ENCODE measurements at places on chromosomes 12 and 14.

DNA sequence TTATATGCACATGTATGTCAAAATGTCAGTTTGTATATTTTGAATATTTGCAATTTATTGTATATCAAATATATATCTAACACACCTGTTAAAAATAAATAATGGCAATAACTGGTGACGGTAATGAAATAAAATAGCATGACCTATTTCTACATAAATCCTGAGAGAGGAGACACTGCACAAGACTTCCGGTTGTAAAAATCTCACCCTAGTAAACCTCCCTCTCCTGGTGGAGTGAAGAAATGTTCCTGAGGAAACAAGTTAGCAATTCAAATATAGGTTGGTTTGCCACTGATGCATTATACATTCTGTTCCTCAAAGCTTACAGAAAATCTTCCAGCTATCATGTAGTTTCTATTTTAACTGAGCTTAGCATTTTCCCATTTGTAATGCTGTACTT is 166.1 kb upstream of the SYT10 start:
- DNase-seq = no peak

DNA sequence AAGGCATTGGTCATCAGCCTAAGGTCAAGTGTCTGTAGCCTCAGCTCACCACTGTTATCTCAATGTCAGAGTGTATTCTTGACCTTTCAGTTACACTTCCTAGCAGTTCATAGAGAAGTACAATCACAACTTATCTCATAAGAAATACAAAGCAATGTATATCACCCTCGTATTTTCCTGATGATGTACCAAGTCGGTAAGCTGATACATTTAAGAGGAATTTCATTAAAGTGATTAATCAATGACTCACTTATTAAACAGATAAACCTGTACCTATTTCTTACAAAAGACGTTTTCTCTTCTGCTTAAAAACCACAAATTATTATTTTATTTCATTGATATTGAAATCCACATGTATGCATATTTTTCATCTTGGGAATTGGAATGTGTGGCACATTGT is 3.9 kb upstream of the PRB3 start:
- DNase-seq = no peak

DNA sequence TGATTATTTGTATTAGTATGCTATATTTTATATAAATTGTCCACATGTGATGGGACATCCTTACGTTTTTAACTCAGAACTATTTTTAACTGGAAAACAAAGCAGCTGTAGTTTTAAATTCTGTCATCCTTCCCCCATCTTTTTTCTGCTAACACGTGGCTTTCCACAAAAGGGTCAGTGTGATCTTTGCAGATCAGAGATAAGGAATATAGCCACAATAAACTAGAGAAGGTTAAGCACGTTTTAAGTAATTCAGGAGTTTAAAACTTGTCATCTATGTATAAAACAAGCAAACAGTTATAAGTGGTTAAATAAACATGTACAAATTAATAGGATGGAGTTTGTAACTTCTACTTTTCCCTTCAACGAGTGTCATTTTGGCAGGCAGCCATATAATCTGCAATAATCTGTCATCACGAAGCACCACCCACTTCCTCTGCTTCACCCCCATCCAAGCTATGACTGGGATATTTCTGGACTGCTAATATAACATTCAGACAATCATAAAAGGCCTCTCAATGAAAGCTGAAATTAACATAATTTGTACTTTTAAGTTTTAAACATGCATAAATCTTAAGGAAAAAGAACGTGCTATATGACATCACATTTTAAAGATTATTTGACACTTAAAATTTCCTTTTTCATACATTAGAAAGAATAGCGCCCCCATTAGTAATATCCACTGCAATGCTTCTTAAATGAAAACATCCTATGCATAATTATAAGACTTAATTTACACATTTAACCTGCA is 15.3 kb downstream of the TAOK3 start:
- no peak for DNase-seq

GRCh38 chr12:42372154-42372791 is 46.3 kb downstream of the PPHLN1 start:
- DNase-seq = no peak

DNA sequence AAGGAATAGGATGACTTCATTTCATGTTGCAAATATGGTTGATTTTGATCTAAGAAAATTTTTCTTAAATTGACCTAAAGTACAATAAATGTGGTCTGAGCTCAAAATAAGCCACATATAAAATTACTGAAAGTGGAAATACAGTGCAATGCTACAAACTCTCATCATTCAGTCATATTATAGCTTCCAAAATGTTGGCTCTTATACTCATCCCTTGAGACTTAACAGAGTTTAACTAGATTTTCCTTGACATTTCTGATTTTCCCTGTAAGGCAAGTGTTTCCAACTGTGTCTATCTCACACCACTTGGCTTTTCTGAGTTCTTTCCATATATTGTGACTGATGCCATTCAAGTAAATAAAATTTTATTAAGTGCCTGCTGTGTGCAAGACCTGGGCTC is 123.7 kb upstream of the NTF3 start:
- no peak for DNase-seq

GRCh38 chr14:23041729-23042128 is 283 bp upstream of the PSMB11 start:
- DNase-seq = no peak

- no peak for DNase-seq
Measured at GRCh38 chr14:69619012-69619411, 7.6 kb downstream of the SUSD6 start.

DNA sequence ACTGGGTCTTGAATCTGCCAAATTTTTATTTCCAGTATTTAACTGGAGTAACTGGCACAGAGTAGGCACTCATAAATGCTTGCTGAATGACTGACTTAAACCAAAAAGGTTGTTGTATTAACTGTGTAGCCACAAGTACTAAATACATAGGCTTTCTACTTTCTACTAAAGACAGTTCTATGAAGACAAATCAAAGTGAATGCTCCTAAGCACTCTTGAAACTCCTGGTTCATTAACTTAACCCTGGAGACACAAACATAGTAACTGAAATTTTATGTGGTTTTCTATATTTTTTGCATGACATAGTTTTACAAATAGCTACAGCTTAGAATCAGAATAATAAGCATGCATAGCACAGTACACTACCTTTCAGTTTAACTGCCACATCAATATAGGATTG is 70.4 kb downstream of the TXNDC16 start:
- DNase-seq = no peak

GRCh38 chr14:92217936-92218335 is 96.2 kb downstream of the CPSF2 start:
- DNase-seq = no peak

- DNase-seq = no peak
Measured at GRCh38 chr12:128829861-128830504, 6.2 kb upstream of the SLC15A4 start.

- DNase-seq = no peak
Measured at GRCh38 chr12:107474639-107475539, 210.7 kb upstream of the PWP1 start.

DNA sequence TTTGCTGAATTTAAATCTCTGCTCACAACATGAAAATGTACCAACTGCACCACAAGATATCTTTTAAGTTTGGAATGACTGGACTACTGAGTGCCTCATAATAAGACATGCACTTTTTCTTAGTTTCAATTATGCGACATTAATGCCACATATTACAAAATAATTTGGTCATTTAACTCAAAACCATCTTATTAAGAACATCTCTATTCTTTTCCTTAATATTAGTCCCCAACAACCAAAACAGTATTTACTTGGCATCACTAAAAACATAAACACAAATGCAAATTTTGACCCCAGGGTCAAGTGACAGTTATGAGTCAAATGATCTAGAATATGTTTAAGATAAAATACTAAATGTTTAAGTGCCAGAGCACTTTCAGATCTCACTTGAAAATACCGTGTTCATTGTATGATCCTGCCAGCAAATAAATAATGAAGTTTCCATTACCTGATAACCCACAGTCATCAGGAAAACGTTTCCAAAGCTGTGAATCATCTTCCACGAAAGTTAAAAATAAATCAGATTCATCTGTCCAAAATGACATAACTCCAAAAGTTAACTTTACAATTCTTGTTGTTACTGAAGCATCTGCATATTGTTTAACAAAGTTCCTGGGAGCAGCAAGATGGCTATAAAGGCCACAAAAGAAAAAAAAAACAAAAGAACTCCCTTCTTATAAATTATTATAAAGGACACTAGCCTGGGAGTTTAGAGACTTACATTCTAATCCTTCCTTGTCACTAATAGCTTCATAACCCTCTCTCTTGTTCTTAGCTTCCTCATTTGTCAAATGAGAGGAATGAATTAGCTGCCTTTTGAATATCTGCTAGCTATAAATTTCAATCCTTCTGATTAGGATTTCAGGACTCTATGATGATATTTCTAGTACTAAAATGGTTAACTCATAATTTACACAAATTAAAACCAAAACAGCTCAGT is 30.5 kb upstream of the AP4S1 start:
- no peak for DNase-seq

GRCh38 chr12:50050410-50051098 is 6.8 kb upstream of the ASIC1 start:
- no peak for DNase-seq

GRCh38 chr12:100904270-100904669 is 109.7 kb downstream of the ANO4 start:
- no peak for DNase-seq

DNA sequence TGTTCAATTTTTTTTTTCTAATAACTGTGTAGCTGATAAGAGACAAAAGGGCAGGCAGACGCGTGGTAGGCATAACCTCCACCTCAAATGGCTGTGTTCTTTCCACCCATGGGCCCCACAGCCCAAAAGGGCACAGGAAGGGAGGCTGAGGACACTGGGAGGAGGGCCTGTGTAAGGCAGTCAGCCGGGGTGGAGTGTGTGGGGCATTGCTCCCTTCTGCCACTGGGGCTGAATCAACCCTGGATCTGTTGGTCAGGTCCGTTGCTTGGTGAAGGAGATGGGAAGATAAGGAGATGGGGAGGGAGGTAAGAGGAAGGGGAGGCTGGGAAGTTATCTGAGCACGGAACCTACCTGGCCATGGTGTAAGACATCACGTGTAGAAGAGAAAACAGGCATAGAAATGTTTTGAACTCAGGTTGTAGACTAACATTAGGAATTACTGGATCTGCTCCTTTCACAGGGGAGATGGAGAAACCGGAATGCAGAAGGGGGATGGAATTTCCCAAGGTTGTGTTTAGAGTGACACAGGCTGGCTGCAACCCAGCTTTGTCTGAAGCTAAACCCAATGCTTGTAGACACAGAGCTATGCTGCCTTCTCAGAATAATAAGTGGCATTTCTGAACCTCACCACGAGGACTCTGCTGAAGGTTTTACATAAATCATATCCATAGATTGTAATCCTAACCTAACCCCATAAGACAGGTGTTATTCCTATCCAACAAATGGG is 138.5 kb upstream of the NOS1 start:
- DNase-seq = no peak

- no peak for DNase-seq
Measured at GRCh38 chr12:24133384-24133783, 183.9 kb upstream of the SOX5 start.

- DNase-seq = no peak
Measured at GRCh38 chr12:88866881-88867280, 286.6 kb upstream of the KITLG start.

DNA sequence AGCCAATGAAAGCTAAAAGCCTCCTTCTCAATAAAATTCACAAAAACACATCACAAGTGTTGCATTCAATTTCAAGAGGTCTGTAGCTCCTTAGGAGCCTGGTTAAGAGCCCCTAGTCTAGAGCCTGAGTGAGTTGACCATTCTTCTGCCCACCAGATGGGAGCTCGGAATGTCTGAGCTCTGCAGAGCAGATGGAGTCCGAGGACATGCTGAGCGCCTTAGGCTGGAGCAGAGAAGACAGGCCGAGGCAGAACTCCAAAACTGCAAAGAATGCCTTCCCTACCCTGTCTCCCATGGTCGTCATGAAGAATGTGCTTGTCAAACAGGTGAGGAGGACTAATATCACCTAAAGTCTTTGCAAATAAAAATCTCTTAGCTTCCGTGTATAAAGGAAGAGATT is 11.6 kb downstream of the CIPC start:
- DNase-seq = no peak

DNA sequence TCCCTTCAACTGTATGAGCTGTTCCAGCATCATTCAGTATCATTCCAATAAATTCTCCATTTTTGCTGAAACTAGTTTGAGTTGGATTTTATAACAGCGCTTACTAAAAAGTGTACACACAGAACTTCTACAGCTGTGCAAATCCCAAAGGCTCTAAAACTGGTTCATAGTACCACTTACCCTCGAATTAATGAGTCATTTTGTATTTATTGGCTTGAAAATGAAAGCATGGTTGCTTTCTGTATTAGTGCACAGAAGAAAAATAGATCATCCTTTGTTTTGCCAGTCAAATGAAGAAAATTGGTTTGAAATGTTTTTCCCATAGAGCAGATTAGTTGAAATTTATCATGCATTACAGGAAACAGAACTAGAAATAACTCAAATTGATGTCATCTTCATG is 268.3 kb upstream of the CPNE8 start:
- DNase-seq = no peak

- DNase-seq = no peak
Measured at GRCh38 chr14:54537651-54538050, 27.9 kb downstream of the CGRRF1 start.

GRCh38 chr12:106974511-106974910 is 12.4 kb downstream of the MTERF2 start:
- DNase-seq = no peak

GRCh38 chr12:30908722-30909348 is 17.7 kb upstream of the TSPAN11 start:
- no peak for DNase-seq

DNA sequence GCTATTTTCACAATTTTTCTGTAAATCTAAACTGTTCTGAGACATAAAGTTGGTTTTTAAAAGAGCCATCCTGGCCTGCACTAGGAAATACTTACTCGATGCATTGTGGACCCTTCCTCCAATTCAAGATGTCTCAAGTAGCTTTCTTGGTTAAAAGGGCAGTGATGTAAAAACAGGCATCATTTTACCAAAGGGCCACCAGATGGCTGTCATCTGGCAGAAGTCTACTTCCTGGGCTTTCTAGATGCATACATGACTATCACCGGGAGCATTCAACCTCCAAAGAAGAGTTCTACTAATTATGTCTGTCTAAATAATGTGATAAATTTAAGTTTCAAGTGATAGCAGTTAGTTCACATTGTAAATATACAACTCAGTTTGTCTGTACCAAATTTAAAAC is 96.8 kb upstream of the FRMD6 start:
- DNase-seq = no peak

DNA sequence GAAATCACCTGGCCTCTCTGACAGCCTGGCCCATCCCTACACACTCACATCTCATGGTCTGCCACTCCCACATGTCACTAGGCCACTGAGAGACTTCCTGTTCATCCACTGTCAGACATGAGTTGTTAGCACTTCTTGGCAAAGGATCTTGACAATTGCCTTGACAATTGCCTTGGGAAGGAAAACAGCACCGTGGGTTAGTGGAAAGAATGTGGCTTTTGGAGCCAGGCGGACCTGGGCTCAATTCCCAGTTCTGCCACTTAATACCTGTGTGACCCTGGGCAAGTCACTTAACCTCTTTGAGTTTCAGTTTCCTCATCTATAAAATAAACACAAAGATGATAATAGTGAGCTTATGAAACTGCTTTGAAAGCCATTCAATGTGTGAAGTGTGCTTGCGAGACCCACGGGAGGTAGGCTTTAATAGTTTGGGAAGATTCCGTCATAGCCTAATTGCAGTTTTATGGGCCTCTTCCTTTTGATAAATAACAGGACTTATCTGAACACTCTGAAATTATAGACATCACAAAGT is 250.4 kb downstream of the C12orf75 start:
- no peak for DNase-seq

GRCh38 chr14:105107781-105108515 is 42.7 kb upstream of the GPR132 start:
- no peak for DNase-seq

Data from activated CD4-positive, CD25-positive, alpha-beta regulatory T cell treated with anti-CD3 and anti-CD28 coated beads, Interleukin-2, amount 50 U/mL, for 72 hours (primary cell).